ENCODE measurements at places on chromosomes 11 and 22.
A peak's percentile ranks its signal among the peaks of the same experiment; 100 is the strongest.

GRCh38 chr11:94746721-94747120, 21.4 kb upstream of the AMOTL1 start:
- DNase-seq, result no peak

DNA sequence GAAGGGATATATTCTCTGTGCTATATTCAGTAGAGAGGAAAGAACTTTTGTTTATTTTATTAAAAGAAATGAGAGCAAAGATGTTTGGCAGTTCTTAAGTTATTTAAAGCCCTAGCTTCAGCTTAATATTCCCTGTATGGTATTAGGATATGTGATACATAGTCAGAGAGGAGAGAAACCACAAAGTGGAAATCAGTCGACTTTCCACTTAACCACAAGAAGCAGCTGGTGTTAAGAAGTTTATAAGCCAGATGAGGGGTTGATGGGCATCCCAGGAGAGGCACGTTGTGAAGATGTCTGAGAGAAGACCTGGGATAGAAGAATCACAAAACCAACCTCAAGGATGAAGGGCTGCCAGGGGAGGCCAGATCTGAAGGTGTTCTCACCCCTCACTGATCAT, 23.3 kb upstream of the PHF21B start:
- no peak for DNase-seq

GRCh38 chr11:17277024-17277584, 565 bp downstream of the NUCB2 start:
- DNase-seq, result peak; percentile 25

DNA sequence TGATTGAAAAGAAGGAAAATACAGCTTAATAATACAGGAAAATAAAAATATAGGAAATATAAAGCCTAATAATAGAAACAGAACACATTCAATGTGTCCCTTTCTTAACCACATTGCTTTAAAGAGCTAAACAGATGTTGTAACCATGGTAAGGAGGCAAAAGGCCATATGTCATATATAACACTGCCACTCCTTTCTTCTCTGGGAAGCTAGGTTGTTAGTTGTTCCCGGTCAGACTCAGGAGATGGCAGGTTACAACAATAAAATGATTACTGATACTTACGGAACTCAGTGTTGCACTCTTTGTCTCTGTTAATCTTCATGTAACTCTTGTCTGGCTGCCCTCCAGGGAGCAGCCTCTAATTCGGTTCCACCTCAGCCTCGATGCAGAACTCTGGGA, 134.7 kb upstream of the PGR start:
- no peak for DNase-seq

DNA sequence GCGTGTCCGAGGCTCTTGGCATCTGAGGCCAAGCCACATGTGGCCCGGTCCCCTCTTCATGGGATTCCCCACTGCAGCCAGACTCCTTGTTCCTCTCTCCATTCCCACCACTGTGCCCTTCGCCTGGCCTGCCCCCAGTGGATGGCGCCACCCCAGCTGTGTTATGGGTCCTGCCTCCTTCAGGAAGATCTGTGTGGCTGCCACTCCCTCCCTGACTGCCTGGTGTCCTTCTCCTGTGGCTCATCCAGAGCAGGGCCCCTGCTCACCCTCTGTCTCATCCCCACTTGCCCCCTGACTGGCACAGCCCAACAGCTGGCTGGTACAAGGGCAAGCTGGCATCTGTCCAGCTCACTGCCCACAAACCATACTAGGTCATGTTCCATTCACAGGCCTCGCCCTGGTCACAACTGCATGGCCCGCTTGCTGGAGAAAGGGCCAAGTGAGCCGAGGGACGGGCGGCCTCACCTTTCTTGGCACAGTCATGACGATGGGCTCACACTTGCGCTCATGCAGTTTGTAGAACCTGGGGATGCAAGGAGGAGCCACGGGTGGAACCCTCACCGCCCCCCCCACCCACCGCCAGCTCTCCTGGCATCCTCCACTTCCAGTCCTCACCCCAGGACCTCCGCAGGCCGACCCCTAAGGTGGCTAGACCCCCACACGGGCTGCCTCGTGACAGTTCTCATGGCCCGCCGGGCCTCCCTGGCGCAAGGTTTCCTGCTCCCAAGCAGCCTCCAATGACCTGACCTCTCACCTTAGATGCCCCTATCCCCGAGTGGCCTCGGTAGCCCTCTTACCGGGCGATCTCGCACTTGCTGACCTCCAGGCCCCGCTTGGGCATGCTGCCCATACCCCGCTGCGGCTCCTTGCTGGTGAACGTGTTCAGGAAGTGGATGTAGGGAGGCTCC, 2.1 kb upstream of the PTPRCAP start:
- peak; percentile 39 for DNase-seq

DNA sequence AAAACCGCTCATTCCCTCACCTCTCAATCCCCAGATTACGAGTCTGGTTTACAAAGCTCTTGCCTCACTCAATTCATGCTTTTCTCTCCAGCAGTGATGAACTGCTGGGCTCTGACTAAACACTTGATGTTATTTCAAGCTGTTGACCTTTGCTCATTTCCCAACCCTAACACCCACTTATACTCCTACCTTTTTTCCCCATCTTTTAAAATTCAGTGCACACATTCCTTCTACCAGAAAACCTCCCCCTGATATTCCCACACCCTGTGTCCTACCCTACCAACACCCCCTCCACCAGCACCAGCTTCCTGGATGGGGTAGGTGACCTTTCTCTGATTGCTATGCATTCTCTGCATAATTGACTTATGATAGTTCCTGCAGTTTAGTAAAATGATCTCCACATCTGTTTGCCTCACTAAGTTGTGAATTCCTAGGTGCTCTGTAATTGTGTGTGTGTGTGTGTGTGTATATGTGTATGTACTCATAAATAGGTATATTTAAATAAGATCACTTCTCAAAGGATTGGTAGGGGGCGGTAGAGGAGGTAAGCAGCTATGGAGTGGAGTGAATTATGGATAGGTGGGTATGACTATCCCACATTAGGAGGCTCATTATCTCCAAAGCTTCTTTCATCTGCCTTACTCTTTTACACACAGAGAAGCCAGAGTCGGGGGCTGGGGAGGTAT, 842 bp downstream of the HEPACAM start:
- DNase-seq, result no peak

DNA sequence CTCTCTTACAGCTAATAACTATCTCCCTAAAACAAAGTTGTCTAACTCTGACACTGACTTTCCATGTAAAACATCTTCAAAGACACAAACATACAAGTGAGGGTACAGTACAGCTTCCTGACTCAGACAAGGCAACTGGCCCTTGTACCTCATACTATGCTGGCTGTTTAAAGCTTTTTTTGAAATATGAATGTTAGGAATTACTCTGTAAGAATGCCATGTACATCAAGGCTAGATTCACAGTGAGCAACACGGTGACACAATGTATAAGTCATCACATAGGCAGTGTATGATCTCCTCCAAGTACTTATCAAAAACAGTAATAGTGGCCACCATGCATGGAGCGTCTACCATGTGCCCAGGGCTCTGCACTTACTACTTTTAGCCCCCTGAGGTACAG, 28.6 kb downstream of the ALG8 start:
- no peak for DNase-seq

DNA sequence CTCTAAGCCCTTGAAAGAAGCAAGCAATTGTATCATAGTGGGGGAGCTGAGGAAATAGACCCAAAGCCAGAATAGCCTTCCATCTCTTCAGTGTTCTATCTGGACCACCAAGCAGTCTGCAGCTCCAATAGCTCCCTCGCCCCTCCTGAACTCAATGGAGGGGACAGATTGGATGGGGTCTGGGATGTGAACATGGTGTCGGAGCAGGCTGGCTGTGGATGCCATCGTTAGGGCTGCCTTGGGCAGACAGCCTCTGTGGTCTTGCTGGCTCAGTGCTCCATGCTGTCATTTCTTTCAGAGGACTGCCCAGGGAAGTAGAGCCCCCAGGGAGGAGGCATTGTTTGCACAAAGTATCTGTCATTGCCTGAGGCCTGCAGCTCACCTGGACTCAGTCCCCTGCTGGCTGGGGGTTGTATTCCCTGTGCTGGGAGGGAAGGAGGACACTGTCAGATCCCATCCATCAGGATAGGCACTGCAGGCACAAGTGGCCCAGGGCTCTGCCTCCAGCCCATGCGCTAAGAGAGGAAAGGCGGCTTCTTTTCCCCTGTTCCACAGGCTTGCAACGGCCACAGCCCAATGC, 537.7 kb downstream of the BUD13 start:
- no peak for DNase-seq

GRCh38 chr22:38756711-38757463, 1.1 kb upstream of the SUN2 start:
- no peak for DNase-seq

Data from SHP77 (cell line).